ENCODE measurements at places on chromosomes 1 and 21.
A peak's percentile ranks its signal among the peaks of the same experiment; 100 is the strongest.

DNA sequence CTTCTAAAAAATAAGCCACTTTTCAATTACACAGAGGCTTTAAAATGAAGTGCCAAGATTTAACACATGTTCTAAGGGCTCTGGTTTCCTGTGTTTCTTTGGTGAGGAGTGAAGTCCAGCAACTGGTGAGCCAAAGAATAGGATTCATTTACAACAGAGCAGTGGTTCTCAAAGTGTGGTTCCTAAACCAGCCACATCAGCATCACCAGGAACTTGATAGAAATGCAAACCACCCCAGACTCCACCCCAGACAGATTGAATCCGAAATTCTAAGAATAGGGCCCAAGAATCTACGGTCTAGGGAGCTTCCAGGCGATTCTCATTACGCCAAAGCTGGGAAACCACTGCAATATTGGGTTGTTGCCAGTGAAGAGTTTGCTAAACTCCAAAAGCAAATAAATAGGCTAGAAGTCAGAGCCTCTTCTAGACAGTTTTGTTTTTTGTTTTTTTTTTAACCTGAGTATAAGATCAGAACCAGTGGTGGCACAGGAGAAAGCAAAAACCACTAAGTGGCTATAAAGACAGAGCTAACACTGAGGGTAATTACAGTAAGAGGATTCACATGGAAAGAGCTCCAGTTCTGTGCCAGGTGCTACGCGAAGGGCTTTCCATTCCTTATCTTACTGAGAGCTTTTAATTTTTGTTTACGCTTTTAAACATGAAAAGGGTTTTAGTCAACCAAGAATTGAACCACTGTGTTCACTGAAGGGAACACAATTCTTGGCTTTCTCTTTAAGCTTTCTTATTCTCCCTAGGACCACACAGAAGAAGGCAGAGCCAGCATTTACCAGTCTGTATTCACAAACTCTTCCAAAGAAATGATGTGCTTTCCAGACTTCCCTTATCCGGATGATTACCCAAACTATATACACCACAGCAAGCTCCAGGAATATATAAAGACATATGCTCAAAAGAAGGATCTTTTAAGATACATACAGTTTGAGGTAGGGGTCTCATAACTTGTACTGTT, 42.4 kb upstream of the FMO2 start:
- no peak for DNase-seq

- no peak for DNase-seq
These were observed 64.6 kb upstream of the PPIH start for GRCh38 chr1:42593486-42594100.

DNA sequence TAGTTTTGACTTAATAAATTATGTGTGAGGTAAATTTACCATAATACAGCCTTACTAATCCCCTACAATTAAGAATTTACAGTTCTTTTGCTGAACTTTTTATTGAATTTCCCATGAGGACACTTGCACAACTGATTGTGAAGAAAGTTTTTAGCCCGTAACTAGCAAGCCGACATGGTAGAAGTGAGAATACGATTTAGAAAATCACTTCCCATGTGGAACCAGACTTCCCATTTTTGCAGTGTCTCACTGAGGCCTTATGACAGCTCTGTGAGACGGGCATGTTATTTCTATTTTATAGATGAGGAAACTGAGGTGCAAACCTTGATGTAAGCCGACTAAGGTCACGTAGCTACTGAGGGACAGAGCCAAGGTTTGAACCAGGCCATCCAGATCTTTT, 32.5 kb upstream of the LMO4 start:
- DNase-seq = no peak

- no peak for DNase-seq
These were observed 4.5 kb upstream of the RUNX3 start for GRCh38 chr1:24934310-24935195.

- DNase-seq = no peak
These were observed 139.3 kb upstream of the NFIA start for GRCh38 chr1:60942896-60943638.

DNA sequence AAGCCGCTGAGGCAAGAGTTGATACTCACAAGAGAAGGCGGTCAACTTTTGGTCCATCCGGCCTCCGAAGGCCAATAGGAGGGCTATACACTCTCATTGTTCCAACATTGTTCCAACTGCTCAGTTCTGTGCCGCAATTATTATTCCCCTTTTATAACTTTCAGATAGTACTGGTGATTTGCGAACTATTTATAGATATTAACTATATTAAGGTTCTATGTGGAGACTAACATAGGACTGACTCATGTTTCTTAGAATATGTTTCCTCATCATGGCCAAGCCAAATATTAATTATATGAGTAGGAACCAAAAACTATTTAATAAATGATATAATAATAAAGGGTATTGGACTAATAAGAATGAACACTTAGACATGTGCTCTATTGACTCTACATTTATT, 96.7 kb upstream of the LBR start:
- no peak for DNase-seq

DNA sequence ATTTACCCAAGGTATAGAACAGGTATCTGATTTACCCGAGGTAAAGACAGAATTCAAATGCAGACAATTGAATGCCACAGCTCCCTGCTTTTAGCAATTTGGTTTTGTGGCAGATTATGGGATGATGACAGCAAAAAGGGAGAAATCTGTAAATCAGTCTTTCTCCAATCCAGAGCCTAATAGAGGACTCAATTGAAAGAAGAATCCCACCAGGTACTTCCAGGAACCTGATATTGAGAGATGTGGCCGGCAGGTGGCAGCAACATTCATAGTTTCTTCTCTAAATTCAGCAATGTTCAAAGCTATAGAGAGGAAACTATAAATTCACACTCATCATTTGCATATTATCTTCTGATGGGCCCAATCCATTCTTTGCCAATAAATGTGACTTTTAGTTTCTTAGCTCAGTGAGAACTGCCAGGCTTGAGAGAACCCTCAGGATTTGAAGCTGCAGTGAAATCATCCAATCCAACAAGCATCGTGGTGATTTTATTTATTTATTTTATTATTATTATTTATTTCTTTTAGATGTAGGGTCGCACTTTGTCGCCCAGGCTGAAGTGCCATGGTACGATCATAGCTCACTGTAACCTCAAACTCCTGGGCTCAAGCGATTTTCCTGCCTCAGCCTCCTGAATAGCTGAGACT, 9.8 kb upstream of the PHACTR4 start:
- DNase-seq = peak; percentile 31

- no peak for DNase-seq
These were observed 41.2 kb upstream of the CFAP298 start for GRCh38 chr21:32653326-32653901.

DNA sequence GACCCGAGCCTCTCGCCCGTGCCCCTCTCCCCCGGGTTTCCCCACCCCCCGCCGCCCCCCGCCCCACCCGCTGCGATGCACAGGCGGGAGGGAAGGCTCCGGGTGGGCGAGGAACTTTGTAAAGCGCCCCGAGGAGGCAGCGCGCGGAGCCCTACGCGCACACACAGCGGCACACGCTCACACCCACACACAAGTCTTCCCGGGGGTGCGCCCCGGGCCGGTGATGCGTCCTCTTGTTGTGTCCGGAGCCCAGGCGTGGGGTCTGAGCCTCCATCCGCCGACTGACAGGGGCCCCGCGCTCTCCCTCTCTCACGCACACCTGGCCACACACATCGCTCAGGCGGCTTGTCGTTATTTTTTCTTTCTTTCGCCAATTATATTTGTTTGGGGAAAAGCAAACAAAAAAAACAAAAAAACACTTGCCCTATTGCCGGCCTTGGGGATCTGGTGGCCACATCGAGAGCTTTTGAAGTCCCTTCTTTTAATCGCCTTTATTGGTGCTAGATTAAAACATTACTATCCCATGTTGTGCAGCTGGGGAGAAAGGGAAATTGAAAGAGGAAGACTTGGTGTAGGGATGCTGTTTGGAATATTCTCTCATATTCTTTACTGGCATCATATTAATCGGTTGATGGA, 770 bp downstream of the NTNG1 start:
- no peak for DNase-seq

- no peak for DNase-seq
These were observed 20.5 kb downstream of the MX1 start for GRCh38 chr21:41446586-41446985.

GRCh38 chr1:83060651-83061390, 938.1 kb downstream of the TTLL7 start:
- no peak for DNase-seq

DNA sequence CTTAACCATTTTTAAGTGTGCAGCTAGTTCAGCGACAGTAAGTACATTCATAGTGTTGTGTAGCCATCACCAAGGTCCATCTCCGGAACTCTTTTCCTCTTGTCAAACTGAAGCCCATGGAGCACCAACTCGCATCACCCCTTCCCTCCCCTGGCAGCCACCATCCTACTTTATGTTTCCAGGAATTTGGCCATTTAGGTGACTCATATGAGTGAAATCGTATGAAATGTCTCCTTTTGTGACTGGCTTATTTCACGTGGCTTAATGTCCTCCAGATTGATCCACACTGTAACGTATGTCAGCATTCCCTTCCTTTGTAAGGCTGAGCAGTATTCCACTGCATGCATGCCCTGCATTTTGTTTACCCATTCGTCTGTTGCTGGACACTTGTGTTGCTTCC, 2.5 kb downstream of the COL6A2 start:
- DNase-seq = no peak

DNA sequence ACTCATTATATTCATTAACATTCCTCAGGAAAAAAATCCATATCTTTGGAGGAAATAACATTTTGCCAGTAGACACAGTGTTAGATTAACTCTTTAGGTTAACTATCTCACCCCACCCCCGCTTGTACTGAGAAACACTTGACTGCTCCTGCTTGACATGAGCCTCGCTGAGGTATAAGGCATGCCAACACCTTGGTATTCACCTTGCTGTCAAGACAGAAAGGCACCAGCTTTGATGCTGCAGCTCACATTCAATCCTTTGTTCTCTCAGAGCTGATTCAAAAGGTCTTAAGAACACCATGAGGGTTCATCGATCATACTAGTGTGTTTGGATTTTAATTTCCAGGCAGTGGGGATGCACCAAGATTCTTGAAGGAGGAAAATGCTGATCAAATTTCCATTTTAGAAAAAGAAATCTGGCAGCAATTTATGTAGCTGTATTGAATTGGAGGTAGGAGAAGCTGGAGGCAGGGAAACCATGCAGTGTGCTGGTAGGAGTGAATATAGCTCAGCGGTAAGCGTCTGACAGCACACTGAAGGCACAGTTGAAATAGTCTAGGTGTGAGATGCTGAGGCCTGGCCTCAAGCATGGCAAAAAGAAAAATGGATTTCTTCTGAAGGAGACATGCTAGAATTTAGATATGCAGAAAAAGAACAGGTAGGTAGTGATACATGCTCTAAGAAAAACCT, 108.0 kb upstream of the ST6GALNAC5 start:
- DNase-seq = no peak

DNA sequence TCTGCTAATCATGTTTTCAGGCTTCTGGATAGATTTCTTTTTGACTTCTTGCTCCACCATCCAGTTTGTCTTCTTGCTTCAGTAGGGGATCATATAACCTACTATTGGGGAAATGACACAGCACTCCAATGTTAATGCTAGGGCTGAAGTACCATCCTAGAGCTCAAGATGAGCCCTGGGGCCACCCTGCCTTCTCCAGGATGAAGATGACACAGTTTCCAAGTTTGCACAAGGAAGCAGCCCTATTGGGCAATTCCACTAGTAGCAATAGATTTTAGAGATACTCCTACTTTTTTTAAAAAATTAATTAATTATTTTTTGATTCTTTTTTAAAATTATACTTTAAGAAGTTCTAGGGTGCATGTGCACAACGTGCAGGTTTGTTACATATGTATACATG, 11.3 kb upstream of the KLF18 start:
- no peak for DNase-seq

GRCh38 chr1:98351561-98351960, 310.0 kb upstream of the SNX7 start:
- no peak for DNase-seq

- DNase-seq = no peak
These were observed 7.2 kb upstream of the TACSTD2 start for GRCh38 chr1:58584082-58584895.

DNA sequence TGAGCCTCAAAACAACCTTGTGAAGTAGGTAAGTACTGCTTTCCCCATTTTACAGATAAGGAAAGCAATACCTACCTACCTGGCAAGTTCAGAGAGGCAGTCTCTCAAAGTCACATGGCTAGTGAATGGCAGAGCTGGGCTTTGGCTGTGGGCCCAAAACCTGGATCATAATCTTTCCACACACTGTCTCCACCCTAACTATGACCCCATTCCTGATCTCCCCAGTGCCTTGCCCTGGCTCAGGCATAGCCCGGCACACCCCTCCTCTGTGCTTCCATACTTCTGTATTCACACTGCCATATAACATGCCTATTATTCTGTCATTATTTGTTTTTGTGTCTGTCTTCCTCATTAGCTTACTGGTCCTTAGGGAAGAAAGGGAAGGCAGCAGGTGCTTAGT, 15.9 kb downstream of the GNG12 start:
- no peak for DNase-seq

GRCh38 chr1:67711158-67711854, 26.3 kb downstream of the GADD45A start:
- no peak for DNase-seq

DNA sequence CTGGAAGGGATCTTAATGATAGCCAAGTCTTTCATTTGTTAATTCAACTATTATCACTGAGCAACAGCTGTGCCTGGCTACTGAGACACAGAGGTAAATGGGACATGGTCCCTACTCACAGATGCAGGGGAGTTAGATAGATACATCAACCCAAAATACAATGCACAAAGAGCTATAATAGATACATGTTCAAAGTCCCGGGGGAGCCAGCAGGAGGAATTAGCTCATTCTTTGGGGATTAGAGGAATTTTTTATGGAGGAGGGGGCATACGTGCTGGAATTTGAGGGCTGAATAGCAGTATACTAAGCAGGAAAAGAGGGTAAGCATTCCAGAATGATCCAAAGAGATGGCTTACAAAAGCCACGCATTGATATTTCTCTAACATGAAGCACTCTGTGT, 34.6 kb downstream of the C8B start:
- DNase-seq = no peak

- DNase-seq = no peak
These were observed 24.2 kb upstream of the RPL11 start for GRCh38 chr1:23667411-23667810.

DNA sequence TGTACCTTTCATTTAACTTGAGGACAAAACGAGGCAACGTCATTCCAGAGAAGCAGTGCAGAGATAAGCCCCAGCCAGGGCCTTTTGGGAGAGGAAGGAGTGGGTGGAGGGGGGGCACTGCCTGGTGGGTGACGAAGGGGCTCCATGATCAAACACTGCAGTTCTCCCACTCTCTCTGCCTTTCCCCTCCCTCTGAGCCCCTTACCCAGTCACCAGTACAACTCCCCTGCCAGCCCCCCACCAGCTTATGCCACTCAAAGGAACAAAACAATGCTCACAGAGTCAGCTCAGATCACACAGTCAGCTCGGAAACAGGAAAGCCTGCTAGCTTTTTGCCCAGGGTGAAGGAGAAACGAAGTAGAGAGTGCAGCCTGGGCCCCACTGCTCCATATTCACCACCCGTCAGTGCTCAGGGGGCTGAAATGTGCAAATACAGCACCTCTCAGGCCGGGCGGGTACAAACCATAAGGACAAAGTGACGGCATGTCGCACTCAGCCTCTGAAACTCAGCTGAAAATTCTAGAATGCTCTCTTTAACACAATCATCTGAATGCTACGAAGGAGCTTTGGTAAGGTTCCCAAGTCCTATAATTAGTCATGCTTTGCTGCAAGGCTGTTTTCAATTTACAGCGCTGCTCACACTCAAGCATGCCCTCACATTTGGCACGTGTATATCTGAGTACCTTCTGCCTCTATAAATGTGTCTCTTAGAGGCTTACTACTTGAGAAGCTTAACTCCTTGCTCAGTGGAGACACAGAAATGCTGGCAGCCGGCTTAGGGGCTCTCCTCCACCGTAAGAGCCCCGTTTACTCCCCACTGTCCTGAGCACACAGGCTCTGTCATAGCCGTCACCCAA, 65.8 kb upstream of the RAB4A start:
- no peak for DNase-seq
